ENCODE measurements at places on chromosomes 12 and 14. TPM values are rescaled to one million over a fixed set of nuclear protein-coding genes. Genes with fewer than 3 reads are reported as not detected.

DNA sequence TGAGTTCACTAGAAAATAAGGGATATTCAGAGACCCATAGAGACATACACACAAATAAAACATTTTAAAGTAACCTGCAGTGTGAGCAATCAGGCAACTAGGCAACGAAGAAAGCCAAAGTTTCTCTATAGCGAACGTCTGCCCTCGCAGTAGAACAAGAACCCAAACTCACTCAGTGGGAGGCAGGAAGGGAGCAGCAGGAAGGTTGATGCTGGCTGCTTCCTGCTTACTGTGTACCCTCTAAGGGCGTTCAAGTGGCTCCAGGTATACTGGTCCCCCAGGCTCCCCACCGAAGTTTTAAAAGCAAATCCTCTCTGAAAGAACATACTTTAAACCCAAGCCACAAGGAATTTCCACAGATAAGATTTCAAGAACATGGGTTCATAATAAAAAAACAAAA is 249.3 kb downstream of the FOXN3 start:
- no peak overlapping the region for H3K4me3 ChIP-seq
- peaks cover 21% of the 10 kb centered on the region for H3K4me1 ChIP-seq
- no peak overlapping the region for H3K27ac ChIP-seq
- peaks cover 5% of the 10 kb centered on the region for H3K36me3 ChIP-seq
- DNase-seq = no peak
- H3K27me3 ChIP-seq = no peaks in the 10 kb centered on the region

GRCh38 chr14:68250927-68251768 is 431.6 kb downstream of the RAD51B start:
- H3K4me1 ChIP-seq = peaks cover 62% of the 10 kb centered on the region
- no peak overlapping the region for H3K4me3 ChIP-seq
- H3K36me3 ChIP-seq = no peaks in the 10 kb centered on the region
- H3K27me3 ChIP-seq = no peaks in the 10 kb centered on the region
- peak overlapping the region; percentile 55 for H3K27ac ChIP-seq

GRCh38 chr12:28248555-28249145 is 58.4 kb downstream of the CCDC91 start:
- no peak overlapping the region for H3K4me3 ChIP-seq
- H3K27ac ChIP-seq = no peak overlapping the region
- DNase-seq = no peak
- H3K27me3 ChIP-seq = no peaks in the 10 kb centered on the region

DNA sequence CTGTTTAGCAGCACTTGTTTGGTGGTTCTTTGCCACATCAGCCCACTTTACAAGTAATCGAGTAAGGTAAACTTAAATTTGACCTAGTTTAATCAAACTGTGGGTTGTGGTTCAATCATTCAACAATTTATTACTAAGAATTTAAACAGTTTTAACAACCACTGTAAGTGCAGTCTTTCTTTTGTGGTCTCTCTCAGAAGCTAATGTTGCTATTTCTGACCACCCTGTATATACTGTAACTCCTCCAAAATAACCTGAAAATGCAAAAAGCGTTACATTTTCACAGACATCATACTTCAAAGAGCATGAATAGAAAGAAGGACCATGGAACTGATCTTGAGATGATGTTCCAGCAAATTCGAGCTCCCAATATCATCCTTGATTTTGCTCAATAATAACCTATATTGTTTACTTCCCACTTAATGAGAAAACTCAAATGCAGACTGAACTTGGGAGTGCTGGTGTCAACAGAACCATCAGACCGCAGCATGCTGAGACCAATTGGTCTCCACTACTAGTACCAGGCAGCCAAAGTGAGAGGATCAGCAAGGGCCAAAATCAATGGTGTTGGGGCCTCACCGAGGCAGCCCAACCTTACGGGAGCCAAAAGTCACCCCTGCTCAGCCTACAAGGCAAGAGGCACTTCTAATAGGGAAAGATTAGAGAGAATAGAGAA is 22.1 kb downstream of the IFNG-AS1 start:
- no peaks in the 10 kb centered on the region for H3K4me1 ChIP-seq
- DNase-seq = no peak
- no peak overlapping the region for H3K4me3 ChIP-seq
- no peaks in the 10 kb centered on the region for H3K36me3 ChIP-seq
- H3K27me3 ChIP-seq = no peaks in the 10 kb centered on the region
- no peak overlapping the region for H3K27ac ChIP-seq

GRCh38 chr12:108299980-108300696 is 39.0 kb downstream of the CMKLR1 start:
- H3K4me3 ChIP-seq = no peak overlapping the region
- peaks cover 77% of the 10 kb centered on the region for H3K4me1 ChIP-seq
- H3K36me3 ChIP-seq = no peaks in the 10 kb centered on the region
- no peak for DNase-seq

- H3K4me3 ChIP-seq = peak within 1 kb of the TSS; percentile 80
- peaks cover 10% of the 10 kb centered on the region for H3K36me3 ChIP-seq
- peaks cover 22% of the 10 kb centered on the region for H3K4me1 ChIP-seq
- H3K27me3 ChIP-seq = no peaks in the 10 kb centered on the region
- H3K27ac ChIP-seq = peak within 1 kb of the TSS; percentile 90
These were observed at the start of gene MTERF2 for GRCh38 chr12:106986625-106987389. TSS of gene MTERF2 (minus strand) at chr12:106987146. CDS start at chr12:106978714, 8,432 bp downstream.

- peak overlapping the region; percentile 85 for H3K27ac ChIP-seq
- DNase-seq = no peak
- H3K4me1 ChIP-seq = peaks cover 66% of the 10 kb centered on the region
- no peak overlapping the region for H3K4me3 ChIP-seq
These were observed 18.1 kb downstream of the MLXIP start for GRCh38 chr12:122096591-122097149.

- H3K27me3 ChIP-seq = no peaks in the 10 kb centered on the region
- peak; percentile 6 for DNase-seq
- no peaks in the 10 kb centered on the region for H3K36me3 ChIP-seq
These were observed 100.2 kb downstream of the DICER1 start for GRCh38 chr14:95057147-95057546.

The SMOC1 gene
- 1.1 TPM for total RNA-seq

The FOXG1 gene
- not detected for total RNA-seq

GRCh38 chr12:127158385-127159061 is 1108.4 kb upstream of the TMEM132C start:
- H3K4me1 ChIP-seq = no peaks in the 10 kb centered on the region
- no peak overlapping the region for H3K27ac ChIP-seq
- no peaks in the 10 kb centered on the region for H3K36me3 ChIP-seq
- H3K4me3 ChIP-seq = no peak overlapping the region

DNA sequence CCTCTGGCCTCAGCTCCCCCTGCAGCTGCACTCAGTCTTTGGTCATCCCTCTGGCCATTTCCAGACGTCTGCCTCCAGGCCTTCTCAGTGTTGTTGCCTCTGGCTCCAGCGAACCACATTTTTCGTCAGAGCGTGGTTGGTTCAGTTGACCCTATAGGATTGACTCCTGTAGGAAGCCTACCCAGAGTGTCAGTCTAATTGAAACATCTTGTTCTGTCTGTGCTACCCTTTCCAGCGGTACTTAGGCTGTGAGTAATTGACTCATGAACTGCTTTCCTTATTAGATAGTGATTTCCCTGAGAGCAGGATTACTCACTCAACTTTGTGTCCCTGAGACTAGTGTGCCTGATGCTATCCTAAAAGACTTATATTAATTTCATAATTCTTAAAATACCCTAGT is 373.2 kb downstream of the ATP23 start:
- H3K36me3 ChIP-seq = no peaks in the 10 kb centered on the region
- H3K27me3 ChIP-seq = no peaks in the 10 kb centered on the region
- H3K27ac ChIP-seq = no peak overlapping the region
- H3K4me1 ChIP-seq = no peaks in the 10 kb centered on the region
- no peak overlapping the region for H3K4me3 ChIP-seq
- no peak for DNase-seq

DNA sequence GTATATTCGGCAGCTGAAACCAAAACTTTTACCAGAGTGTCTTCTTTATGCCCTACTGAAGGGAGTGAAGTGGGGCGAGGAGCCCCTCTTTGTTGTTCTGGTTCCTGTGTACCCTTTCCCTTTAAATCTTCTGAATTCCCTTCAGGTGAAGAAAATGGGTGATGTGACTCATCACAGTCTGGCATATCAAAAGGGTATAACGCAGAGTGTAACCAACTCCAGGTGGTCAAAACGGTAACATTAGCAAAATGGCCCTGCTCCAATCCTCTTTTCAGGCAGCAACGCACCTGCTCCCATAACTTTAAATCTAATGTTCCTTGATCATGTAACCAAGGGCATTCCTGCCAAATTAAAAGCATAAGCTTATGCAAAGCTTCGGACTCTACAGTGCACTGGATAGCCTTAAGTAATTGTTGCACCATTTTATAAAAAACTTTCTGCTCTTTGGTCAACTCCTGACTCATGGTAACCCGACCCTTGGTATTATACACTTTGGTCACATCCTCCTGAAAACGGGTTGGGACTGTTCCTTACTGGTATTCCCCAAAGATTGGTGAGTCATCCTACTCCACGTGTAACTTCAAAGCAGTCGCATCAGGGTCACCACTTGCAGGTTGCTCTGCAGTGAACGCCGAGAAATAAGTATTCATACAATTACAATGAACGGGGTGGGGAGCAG is 83.1 kb downstream of the KCNMB4 start:
- H3K4me3 ChIP-seq = no peak overlapping the region
- H3K27me3 ChIP-seq = no peaks in the 10 kb centered on the region
- DNase-seq = no peak
- no peaks in the 10 kb centered on the region for H3K36me3 ChIP-seq
- no peak overlapping the region for H3K27ac ChIP-seq

- H3K27ac ChIP-seq = no peak overlapping the region
- no peak overlapping the region for H3K4me3 ChIP-seq
- peaks cover 4% of the 10 kb centered on the region for H3K4me1 ChIP-seq
- no peak for DNase-seq
- no peaks in the 10 kb centered on the region for H3K27me3 ChIP-seq
These were observed 20.8 kb upstream of the AMHR2 start for GRCh38 chr12:53402871-53403270.

GRCh38 chr14:99656171-99656570 is 11.2 kb downstream of the HHIPL1 start:
- H3K36me3 ChIP-seq = no peaks in the 10 kb centered on the region
- H3K4me1 ChIP-seq = no peaks in the 10 kb centered on the region
- H3K4me3 ChIP-seq = no peak overlapping the region
- no peak overlapping the region for H3K27ac ChIP-seq
- peaks cover 18% of the 10 kb centered on the region for H3K27me3 ChIP-seq

DNA sequence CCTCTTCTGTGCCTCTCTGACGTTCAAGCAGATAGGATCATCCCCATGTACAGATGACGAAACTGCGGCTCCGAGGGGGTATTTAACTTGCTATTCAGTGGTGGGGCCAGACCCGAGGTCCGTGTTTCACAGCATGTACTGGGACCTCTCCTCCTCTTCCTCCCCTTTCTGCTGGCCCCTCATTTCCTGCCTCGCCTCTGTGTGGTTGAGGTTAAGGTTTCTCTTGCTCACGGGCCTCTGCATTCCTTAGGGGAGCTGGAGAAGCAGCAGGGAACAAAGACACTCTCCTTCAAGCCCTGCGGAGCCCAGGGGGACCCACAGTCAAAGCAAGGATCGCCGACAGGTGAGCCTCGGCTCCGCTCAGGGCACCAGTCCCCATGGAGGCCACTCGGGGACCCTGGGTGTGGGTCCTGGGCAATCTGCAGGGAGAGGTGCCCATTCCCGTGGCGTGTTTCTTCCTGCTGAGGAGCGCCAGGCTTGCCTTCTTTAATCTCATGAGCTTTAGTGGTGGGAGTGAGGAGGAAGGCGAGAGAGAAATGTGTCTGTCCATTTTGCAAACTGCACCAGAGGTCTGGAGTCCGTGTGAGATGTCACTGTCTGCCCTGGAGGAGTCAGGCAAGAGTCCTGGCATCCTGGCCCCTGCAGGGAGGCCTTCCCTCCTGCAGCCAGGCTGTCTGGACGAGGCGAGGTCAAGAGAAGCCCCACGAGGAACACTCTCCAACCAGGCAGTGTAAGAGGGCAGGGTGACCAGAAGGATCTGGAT is 45.0 kb downstream of the SLC6A12 start:
- no peaks in the 10 kb centered on the region for H3K4me1 ChIP-seq
- no peak for DNase-seq
- H3K4me3 ChIP-seq = no peak overlapping the region
- H3K27me3 ChIP-seq = no peaks in the 10 kb centered on the region

DNA sequence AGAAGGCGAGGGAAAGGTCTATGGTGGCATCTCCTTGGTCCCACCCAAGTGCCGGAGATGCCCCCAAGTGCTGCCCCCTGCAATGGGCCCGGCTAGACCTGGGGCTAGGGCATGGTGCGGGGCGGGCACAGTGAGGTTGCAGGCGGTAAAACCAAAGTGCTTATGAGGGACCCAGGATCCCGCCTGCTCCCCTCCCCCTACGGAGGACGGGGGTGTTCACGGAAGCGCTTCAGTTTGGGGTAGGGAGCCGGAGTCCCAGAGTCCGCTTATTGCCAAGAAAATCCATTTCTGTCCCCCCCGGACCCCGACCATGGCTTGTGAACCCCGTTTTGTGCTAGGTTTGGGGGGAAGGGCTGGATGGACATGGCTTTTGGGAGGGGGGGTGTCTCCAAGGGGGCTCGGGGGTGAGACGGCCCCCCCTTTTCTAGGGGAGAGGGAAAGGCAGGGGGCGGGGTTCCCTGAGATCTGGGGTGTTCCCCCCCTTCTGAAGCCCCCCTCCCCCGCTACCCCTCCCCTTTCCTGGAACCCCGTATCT is 5.4 kb upstream of the GPR84 start:
- no peak for DNase-seq
- peak overlapping the region; percentile 30 for H3K4me3 ChIP-seq
- no peak overlapping the region for H3K27ac ChIP-seq
- peaks cover 35% of the 10 kb centered on the region for H3K4me1 ChIP-seq
- H3K36me3 ChIP-seq = peaks cover 4% of the 10 kb centered on the region

The EFCAB11 gene
- 4.0 TPM for total RNA-seq

DNA sequence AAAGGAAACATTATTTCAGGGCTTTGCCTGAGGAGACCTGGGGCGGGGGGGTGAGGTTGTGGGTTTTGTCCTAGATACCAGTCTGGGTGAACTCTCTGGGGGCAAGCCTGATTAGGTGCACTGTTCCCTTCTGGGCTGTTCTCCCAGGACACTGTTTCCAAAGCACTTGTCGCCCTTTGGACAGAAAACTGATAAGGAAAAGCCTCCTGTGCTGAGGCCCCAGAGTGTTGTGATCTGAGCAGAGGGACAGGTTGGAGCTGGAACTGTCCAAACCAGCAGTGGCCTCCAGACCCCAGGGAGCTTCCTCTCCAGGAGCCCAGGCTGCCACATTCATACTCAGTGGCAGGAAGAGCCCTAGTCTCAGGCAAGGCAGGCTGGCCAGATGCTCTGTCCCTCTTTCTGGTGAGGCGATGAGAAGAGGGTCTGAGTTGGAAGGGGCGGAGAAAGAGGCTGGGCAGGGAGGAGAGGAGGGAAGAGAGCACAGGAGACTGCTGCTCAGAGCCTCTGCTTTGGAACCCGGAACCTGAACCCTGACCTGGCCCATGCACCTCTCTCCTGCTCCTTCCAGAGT is 1.9 kb downstream of the GALNT16 start:
- H3K4me3 ChIP-seq = no peak overlapping the region
- no peaks in the 10 kb centered on the region for H3K36me3 ChIP-seq
- H3K27ac ChIP-seq = no peak overlapping the region
- peaks cover 40% of the 10 kb centered on the region for H3K27me3 ChIP-seq
- peaks cover 18% of the 10 kb centered on the region for H3K4me1 ChIP-seq
- DNase-seq = no peak

The CMTM5 gene
- 0.96 TPM for total RNA-seq

The RHEBL1 gene
- 1.1 TPM for total RNA-seq
